GM13977 (cell line): ENCODE measurements at places on chromosomes 6 and 20.

- no peak for DNase-seq
Observed at GRCh38 chr20:63911176-63911575, 16.2 kb downstream of the DNAJC5 start.

DNA sequence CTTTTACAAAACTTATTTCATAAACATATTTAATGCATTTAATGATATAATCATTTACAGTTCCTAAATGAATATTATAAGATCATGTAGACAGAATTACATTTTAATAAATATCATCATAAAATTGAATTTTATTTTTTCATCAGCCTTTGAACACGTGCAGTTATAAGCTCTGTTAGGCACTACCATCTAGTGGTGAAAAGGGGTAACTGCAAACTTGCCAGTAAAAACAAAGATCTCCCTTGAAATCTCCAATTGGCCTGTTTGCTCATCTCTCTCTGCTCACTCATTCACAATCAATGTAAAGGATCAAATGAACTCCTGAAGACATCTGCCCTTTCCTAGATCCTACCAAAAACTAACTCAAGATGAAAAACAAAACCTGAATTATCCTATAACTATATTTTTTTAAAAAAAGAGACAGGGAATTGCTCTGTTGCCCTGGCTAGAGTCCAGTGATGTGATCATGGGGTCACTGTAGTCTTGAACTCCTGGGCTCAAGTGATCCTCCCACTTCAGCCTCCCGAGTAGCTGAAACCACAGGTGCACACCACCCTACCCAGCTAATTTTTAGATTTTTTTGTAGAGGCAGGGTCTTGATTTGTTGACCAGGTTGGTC lies 31.7 kb downstream of the SAMHD1 start:
- DNase-seq, result peak; percentile 71

GRCh38 chr6:105851606-105852005 lies 234.5 kb upstream of the PRDM1 start:
- no peak for DNase-seq

- DNase-seq, result no peak
Observed at GRCh38 chr6:168137024-168137423, 58.0 kb upstream of the FRMD1 start.

GRCh38 chr20:49811825-49812506 lies 662 bp upstream of the SLC9A8 start:
- DNase-seq, result no peak

DNA sequence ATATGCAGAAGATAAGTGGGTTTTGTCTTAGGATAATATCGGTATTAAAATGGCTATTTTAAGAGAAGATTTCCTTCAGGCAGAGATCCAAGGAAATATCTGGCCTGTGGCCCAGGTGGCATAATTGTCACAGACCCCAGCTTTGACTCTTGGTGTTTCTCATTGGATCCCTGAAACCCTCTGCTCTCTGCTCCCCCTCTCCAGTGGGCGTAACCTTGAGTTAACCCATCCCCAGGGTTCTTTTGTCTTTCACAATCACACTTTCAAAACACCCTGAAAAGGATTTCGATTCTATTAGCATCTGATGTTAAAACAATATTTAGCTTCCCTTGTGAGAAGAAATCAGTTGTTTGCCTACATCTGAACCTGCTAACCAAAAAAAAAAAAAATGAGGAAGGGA lies 7.2 kb downstream of the SSTR4 start:
- DNase-seq, result no peak
